ENCODE measurements at places on chromosomes 3 and 15.

DNA sequence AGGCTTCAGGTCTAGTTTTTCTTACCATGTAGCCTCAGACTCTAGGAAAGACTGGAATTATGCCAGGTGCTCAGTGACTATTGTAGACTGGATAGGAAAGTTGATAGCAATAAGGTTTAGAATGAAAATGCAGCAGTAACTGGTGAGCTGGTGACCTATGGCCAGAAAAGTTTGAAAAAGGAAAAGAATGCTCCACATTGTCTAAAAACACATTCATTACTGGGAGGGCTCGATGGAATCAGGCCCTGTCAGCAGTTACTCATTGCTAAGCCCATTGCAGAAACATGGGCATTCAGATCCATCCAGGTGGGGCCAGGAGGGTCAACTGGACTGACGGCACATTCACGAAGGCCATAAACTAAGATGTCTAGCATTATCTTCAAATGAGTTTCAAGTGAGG lies 8.7 kb upstream of the MBNL1 start:
- no peak for DNase-seq

DNA sequence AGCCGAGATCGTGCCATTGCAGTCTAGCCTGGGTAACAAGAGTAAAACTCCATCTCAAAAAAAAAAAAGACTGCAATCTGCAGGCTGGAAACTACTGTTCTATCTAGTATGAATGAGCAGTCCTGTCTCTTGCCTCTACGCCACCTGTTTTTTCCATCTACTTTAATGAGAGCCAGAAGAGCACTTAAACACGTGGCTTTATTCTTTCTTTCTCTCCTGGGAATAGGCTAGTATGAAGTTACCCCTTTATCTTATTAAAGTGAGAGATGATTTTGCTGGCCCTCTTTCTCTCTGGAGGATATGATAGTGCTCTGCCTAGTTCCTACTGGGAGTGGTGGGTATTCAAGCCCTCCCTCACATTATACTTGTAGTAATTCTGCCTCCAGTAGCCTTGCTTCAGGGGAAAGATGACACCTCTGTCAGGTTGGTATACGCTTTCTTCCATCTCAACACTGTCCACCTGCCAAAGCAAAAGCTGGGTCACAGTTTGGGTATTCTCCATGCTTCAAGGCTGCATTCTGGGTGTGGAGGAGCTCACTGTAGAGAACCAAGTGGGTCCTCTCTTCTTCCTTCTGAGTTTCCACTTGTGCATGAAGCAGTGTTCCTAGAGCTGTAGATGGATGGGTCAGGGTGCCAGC lies 17.8 kb downstream of the MAPKBP1 start:
- DNase-seq: no peak

DNA sequence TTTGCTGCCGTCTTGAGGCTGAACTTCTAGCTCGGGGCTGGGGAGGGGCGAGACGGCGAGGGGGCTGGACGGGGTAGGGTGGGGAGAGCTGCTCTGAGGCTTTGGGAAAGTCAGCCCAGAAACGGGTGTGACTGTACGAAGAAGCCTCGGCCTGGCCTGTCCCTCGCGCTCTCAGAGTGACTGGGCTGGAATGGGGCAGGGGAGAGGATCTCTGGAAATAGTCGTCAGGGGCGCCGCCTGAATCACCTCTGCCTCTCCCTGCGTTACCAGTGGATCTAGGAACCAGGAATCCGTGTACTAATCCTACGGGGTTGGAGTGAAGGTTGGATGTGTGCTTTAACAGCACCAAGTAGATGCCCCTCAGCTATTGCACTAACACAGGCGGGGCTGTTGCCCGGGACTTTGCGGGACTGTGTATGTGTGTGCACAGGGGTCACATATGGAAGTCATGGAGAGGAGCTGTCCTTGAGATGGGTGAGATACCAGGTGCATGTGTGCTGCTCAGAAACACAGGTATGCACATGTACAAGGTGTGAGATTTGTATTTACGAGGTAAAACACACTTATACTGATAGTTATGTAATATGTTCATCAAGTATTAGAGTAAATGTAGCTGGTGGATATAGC lies 591 bp downstream of the FOXL2NB start:
- no peak for DNase-seq

DNA sequence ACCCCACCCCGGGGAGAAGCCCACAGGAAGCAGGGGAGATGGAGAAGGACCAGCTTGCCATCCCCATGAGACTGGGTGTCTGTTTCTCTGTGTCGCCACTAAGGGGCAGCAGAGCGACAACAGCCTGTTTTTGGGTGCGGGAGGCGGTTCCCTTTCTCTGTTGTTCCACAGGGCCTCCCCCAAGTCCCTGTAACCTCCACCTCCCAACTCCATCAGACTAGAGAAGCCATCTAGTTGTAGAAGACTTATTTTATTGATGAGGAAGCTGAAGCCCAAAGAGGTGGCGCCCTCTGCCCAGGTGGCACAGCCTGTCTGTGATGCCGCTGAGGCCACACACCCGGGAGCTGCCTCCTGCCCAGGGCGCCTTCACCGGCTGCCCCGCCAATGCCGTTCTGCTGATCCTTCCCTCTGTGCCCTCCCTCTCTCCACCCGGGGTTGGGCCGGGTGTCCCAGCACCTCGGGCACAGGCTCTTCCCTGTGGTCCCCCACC lies 3.9 kb upstream of the CCDC9B start:
- DNase-seq: peak; percentile 48

DNA sequence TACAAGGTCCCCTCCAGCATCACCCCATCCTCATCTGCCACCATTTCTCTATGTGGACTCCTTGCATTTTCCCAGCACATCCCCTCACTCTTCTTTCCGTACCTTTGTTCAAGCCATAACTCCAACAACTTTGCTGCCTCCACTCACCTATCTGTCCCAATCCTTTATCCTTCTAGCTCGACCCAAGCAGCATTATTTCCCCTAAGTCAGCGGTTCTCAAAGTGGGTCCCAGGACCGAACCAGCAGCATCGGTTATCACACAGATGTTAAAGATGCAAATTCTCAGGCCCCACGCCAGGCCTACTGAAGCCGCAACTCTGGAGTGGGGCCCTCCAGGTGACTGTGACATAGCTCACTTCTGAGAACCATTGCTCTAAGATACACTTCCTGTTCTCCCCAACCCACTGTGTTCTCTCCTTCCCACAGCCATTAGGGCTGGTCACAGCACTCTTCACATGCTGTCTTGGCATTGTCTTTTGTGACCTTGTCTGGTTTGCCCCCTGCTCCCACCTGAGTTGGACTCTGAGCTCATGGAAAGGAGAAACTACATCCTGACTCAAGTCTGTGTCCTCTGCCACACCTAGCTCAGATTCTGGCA lies 56.2 kb downstream of the AAGAB start:
- no peak for DNase-seq

Data from T-helper 17 cell (primary cell).